Progenitor cell of endocrine pancreas (in vitro differentiated cells): ENCODE measurements at places on chromosomes 5 and 9.

DNA sequence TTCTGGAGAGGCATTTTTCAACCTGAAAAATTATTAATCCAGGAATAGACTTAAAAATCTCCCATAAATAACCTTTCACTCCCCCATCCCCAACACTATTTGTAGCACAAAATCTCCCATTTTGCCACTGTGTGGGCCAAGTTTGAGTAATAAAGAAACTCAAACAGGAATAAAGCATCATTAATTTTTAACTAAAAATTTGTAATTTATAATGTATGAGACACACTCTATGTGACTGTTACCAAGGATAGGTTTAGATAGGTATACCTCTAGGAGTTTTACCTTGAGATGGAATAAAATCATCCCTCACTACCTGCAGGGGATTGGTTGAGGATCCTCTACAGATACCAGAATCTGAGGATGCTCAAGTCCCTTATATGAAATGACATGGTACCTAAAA lies 30.1 kb downstream of the CHD1 start:
- H3K27ac ChIP-seq: no peak overlapping the region
- H3K36me3 ChIP-seq: peaks cover 25% of the 10 kb centered on the region
- DNase-seq: no peak
- H3K4me3 ChIP-seq: no peak overlapping the region
- no peaks in the 10 kb centered on the region for H3K27me3 ChIP-seq

GRCh38 chr5:61229416-61229815 lies 67.1 kb upstream of the SMIM15 start:
- H3K27ac ChIP-seq: no peak overlapping the region
- no peak overlapping the region for H3K4me3 ChIP-seq
- no peaks in the 10 kb centered on the region for H3K27me3 ChIP-seq
- peaks cover 5% of the 10 kb centered on the region for H3K4me1 ChIP-seq
- DNase-seq: no peak

GRCh38 chr9:123997665-123998277 lies 13.8 kb upstream of the LHX2 start:
- H3K36me3 ChIP-seq: no peaks in the 10 kb centered on the region
- peaks cover 5% of the 10 kb centered on the region for H3K4me1 ChIP-seq
- peaks cover 86% of the 10 kb centered on the region for H3K27me3 ChIP-seq
- no peak overlapping the region for H3K27ac ChIP-seq

GRCh38 chr5:180718810-180719453 lies 20.9 kb downstream of the OR2Y1 start:
- no peaks in the 10 kb centered on the region for H3K4me1 ChIP-seq
- no peak overlapping the region for H3K27ac ChIP-seq
- H3K27me3 ChIP-seq: peaks cover 45% of the 10 kb centered on the region
- peak; percentile 12 for DNase-seq

- H3K27ac ChIP-seq: no peak overlapping the region
- peaks cover 10% of the 10 kb centered on the region for H3K4me1 ChIP-seq
- no peak overlapping the region for H3K4me3 ChIP-seq
- H3K36me3 ChIP-seq: no peaks in the 10 kb centered on the region
- DNase-seq: peak; percentile 8
These were observed 49.8 kb upstream of the SH3PXD2B start for GRCh38 chr5:172503925-172504700.

- no peaks in the 10 kb centered on the region for H3K4me1 ChIP-seq
- no peak for DNase-seq
- no peak overlapping the region for H3K4me3 ChIP-seq
- no peaks in the 10 kb centered on the region for H3K27me3 ChIP-seq
These were observed 40.7 kb downstream of the WDR36 start for GRCh38 chr5:111132731-111133435.

DNA sequence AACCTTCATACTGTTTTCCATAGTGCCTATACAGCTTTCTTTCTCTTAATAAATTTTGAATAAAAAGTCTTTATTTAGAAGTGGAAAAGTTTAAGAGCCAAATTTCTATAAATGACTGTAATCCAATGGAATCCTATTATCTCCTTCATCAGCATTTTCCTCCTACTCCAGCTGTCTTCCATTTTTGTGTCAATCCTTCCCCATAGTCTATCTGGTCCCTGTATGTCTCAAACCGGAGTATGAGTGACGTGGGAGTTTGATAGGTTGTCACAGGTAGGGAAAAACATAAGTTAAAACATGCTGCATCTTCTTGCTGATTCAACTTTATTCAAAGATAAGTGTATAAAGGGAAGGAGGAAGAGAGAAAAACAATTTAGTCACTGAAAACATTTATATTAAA lies 70.4 kb downstream of the ADAMTS6 start:
- DNase-seq: no peak
- H3K36me3 ChIP-seq: peaks cover 5% of the 10 kb centered on the region
- no peaks in the 10 kb centered on the region for H3K27me3 ChIP-seq
- no peaks in the 10 kb centered on the region for H3K4me1 ChIP-seq
- no peak overlapping the region for H3K27ac ChIP-seq

GRCh38 chr9:9326749-9327148 lies 1286.1 kb downstream of the PTPRD start:
- peaks cover 24% of the 10 kb centered on the region for H3K4me1 ChIP-seq
- H3K27me3 ChIP-seq: no peaks in the 10 kb centered on the region
- peaks cover 6% of the 10 kb centered on the region for H3K36me3 ChIP-seq
- H3K4me3 ChIP-seq: no peak overlapping the region
- DNase-seq: no peak

GRCh38 chr5:16871746-16872339 lies 64.2 kb downstream of the MYO10 start:
- no peak overlapping the region for H3K4me3 ChIP-seq
- H3K27ac ChIP-seq: peak overlapping the region; percentile 63
- DNase-seq: no peak
- peaks cover 10% of the 10 kb centered on the region for H3K4me1 ChIP-seq

DNA sequence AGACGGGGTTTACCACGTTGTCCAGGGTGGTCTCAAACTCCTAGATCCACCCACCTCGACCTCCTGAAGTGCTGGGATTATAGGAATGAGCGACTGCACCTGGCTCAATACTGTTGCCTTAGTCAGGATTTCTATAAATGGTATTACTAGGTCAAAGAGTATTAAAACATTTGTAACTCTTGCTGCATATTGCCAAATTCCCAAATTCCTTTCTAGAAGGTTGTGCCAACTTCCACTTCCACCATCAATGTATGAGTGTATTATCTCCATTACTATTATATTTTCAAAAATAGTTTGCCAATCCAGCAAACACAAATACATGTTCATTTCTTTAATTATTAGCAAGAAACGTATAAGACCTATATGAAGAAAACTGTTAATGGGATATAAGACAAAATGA lies 10.6 kb downstream of the PTGR1 start:
- DNase-seq: no peak
- H3K4me1 ChIP-seq: no peaks in the 10 kb centered on the region
- H3K27me3 ChIP-seq: no peaks in the 10 kb centered on the region
- H3K4me3 ChIP-seq: no peak overlapping the region
- H3K27ac ChIP-seq: no peak overlapping the region

DNA sequence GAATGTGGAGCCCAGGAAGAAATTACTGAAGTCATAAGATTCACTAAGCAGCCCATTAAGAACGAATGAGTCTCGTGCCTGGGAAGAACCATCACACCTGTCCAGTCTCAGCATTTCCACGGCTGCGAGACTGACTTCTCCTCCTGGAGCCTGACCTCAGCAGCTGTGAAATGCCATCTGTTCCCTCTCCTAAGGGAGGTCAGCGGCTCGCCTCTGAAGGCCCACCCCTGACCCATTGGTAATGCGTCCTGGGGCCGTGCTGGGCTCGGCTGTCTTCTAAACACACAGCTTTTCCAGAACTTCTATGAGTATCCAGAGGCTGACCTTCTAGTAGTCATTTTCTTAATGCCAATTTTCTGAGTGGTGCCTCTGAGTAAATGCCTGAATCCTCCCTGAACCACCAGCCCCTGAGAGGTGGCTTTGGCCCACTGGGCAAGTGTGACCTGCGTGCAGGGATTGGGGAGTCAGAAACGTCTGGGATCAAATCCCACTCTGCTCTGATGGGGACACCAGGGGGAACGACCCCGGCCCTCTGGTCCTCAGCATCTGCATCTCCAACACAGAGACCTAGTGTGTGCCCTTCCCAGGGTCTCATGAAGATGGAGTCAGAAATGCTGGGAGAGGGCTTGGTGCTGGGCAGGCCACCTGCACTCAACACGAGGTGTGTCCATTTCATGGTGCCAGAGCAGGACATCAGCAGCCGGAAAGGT lies 5.7 kb downstream of the SLC6A3 start:
- no peak overlapping the region for H3K27ac ChIP-seq
- H3K27me3 ChIP-seq: peaks cover 70% of the 10 kb centered on the region
- no peak overlapping the region for H3K4me3 ChIP-seq
- no peaks in the 10 kb centered on the region for H3K36me3 ChIP-seq

- peaks cover 42% of the 10 kb centered on the region for H3K27me3 ChIP-seq
- peaks cover 34% of the 10 kb centered on the region for H3K4me1 ChIP-seq
- H3K27ac ChIP-seq: peak overlapping the region; percentile 69
- no peak for DNase-seq
These were observed 56.2 kb upstream of the ZNF622 start for GRCh38 chr5:16521521-16522483.

DNA sequence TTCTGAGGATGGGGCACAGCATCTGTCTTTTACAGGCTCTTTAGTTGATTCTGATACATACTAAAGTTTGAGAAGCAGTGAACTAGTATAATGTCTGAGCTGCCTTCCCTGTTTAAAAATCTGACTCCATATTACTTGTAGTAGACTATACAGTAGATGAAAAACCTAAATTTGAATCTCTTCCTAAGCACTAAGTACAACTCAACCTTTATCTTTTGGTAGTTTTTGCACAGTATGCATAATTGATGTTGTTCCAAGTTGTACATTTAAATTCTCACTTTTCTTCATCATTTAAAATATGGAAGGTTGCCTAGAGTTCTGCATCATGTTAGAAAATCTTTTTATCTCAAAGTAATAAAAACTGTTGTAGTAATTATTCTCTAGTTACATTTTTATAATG lies 98.6 kb upstream of the CKMT2 start:
- no peak for DNase-seq
- H3K4me3 ChIP-seq: no peak overlapping the region
- peaks cover 4% of the 10 kb centered on the region for H3K27me3 ChIP-seq
- H3K4me1 ChIP-seq: peaks cover 3% of the 10 kb centered on the region

- no peak for DNase-seq
- no peaks in the 10 kb centered on the region for H3K27me3 ChIP-seq
- no peak overlapping the region for H3K4me3 ChIP-seq
- H3K27ac ChIP-seq: no peak overlapping the region
These were observed 36.7 kb downstream of the NFIB start for GRCh38 chr9:14277244-14277643.

DNA sequence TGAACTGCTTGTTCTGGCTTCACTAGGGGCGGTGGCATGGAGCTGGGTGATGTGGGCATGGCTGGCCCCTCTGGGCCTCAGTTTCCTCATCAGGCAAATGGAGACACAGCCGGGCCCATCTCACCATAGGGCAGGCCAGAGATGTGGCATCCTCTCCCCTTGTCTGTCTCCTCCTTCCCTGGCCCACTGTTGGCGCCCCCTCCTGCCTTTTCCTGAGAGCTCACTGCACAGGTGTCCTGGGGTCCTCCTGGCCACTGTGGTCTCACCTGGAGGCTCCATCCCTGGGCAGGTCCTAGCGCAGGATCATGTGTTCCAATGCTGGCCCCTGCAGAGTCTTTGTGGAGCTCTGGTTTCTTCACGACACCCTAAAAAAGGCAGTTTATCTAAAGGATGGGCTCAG lies 53.5 kb downstream of the NEK6 start:
- peaks cover 1% of the 10 kb centered on the region for H3K36me3 ChIP-seq
- no peak overlapping the region for H3K4me3 ChIP-seq
- H3K27me3 ChIP-seq: no peaks in the 10 kb centered on the region
- DNase-seq: no peak
- H3K27ac ChIP-seq: no peak overlapping the region

DNA sequence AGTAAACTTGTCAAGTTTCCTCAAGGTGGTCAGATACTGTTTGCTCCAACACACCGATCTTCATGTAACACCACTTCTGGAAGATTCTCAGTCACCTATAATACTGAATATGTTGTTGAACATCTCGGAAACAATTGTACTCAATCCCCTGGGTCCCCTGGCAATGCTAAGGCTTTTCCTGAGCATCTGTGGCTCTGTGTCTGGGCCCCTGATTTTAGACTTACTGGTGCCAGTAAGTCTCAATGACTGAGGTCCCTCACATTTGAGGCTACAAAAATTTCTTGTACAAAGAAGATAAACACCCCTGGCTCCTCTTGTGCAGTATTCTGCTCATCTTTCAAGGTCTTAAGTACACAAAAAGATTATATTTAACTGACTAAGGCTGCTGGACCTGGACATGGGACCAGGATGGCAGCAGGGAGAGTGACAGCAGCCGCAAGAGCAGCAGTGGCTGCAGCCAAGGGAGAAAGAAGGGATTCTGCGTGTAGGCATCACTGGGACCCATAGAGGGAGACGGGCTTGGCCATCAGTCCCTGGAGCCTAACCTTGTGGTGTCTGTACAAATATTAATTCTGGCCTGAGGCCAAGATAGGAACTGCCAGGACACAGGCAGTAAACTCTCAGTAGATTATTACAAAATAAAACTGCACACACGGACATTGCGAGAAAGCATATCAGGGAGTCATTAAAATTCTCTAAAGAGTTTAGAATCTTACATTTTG lies 49.0 kb upstream of the TNPO1 start:
- H3K36me3 ChIP-seq: no peaks in the 10 kb centered on the region
- H3K4me1 ChIP-seq: no peaks in the 10 kb centered on the region
- no peak overlapping the region for H3K4me3 ChIP-seq
- no peak overlapping the region for H3K27ac ChIP-seq

DNA sequence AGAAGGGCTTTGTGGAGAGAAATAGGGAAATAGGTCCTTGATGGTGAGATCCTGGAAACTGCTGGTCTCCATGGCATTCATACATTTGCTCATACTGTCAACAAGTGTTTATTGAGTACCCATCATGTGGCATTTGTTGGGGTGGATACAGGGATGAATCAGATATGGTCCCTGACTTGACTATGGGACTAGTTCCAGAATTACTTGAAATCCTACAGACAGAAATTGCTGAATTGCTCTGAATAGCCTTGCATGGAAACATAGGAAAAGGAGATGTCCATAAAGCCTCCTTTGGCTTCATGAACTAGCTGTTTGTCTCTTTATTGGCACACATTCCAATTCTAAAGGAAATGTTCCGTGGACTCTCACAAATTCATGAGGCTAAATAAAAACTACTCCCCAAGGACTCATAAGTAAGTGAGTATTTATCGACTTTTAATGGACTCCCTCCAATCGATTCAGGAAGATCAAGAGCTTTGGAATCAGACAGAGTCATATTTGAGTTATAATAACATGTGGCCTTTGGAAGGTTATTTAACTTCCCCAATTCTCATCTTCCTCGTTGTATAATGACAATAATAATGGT lies 122.4 kb upstream of the C6 start:
- H3K27ac ChIP-seq: no peak overlapping the region
- no peak overlapping the region for H3K4me3 ChIP-seq
- H3K36me3 ChIP-seq: no peaks in the 10 kb centered on the region
- no peaks in the 10 kb centered on the region for H3K27me3 ChIP-seq
- DNase-seq: no peak

DNA sequence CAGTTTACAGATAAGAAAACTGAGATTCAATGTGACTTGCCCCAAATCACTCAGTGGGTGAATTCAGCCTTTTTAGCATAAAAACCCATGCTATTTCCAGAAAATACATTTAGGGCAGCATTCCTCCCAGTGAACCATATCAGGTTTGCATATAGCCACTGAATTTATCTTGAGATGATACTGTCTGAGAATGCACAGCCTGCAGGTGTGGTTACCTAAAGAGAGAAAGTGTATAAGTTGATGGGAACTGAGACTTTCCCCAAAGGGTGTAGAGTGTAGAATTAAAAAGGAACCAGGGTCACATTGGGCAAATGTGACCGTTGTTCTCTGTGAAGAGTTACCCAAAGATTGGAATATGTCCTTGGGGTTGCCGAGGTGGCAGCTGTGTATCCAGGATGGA lies 100.0 kb upstream of the PIK3R1 start:
- H3K27me3 ChIP-seq: peaks cover 13% of the 10 kb centered on the region
- H3K27ac ChIP-seq: no peak overlapping the region
- H3K4me3 ChIP-seq: no peak overlapping the region
- DNase-seq: no peak
- H3K4me1 ChIP-seq: peaks cover 17% of the 10 kb centered on the region
